ENCODE measurements at places on chromosomes 12 and 14. TPM values are rescaled to one million over a fixed set of nuclear protein-coding genes. Genes with fewer than 3 reads are reported as not detected.

DNA sequence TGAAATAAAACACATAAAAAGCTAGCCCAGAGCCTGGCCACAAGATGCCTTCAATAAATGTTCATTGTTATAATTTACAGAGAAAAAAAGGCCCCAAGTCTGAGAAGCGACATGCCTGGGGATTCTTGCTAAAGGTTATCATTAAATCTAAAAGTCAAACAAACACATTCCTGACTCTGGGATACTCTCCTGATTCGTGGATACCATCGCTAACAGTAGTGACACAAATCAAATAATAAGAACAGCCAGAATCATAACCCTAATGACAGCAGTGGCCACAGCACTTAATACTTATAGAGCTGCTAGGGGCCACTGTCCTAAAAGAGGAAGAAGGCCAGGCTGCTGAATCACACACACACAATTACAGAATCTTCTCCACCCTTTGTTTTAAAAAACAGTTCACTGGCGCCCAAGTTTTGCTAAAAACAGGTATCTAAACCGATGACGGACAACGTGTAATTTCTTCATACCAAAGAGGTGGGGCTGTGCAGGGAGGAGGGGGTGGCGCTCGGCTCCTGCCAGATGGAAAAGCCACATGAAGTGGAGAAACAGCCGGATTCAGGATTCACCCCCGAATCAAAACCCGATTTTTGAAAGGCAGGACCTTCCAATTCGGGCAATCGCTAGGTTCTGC is 1.2 kb downstream of the CLIP1 start:
- peak; percentile 39 for DNase-seq

DNA sequence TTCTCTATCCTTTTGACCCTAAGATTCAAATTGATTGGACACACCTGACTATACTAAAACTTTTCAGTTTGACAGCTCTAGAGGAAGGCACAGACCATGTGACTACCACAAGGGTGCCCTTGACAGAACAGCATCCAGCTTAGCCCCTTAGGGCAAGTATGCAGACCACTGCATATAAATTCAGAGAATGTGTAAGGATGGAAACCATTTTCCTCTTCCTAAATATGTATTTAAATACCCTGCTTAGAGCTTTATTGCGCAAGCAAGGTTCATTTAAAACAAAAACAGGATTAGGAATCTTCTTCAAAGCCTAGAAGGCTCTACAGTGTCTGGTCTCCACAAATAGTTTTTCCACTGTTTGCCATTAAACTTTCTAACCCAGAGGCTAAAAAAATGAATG is 202.8 kb downstream of the MED13L start:
- no peak for DNase-seq

Gene RIMKLB
- 89.6 TPM for polyA plus RNA-seq

DNA sequence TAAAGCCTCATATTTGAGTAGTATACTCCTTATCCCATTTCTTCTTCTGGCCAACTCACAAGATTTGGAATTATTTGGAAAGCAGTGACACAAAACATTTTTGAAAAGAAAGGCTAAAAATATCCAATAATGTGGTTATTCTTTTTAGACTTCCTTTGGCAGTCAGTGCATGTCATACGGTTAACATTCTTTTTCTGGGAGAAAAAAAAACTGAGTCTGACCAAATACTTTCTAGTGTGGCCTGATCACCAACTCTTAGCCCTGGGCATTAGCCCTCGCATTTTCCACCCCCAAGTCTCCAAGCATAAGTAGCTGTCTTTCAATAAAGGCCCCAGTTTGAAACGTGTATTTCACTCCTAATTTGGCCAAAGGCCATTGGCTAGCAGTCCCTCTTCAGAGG is 5.9 kb downstream of the RASSF3 start:
- DNase-seq: no peak

DNA sequence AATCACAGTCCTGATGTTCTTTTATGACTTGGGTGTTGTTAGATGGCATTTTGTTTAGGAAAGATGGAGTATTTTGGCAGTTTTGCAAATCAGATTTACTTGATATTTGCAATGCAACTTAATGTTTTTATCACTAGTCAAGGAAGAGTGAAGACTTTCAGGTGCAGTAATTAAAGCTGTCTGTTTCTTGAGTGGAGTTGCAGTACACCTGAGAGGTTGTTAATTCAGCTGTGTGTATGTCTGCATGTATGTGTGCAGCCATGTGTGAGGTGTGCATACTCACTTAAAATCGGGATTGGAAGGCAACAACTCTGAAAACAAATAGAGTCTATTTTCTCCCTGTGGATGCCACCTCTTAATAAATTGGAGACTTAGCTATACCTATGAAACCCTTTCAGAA is 94.5 kb downstream of the RMST start:
- DNase-seq: no peak

DNA sequence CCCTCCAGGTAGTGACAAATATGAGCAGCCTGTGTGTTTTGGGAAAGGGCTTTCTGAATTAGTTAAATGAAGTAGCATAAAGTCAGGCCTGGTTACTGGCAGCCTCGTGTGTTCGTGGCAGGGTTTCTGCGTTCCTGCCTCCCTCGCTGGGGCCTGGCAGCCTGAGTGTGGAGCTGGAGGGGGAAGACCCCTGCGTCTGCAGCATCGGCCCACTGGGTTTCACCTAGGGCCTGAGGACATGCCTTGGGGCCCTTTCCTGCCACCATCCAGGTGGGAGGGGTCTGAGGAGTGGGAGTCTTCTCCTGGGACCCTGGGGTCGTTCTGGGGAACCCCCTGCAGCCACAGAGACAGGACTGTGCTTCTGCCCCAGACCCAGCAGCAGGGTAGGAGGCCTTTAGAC is 20.4 kb upstream of the AMN start:
- DNase-seq: no peak

GRCh38 chr12:51377099-51377984 is 13.9 kb downstream of the GALNT6 start:
- DNase-seq: no peak

Gene ZNF10
- polyA plus RNA-seq: 24.9 TPM

Gene TAS2R30
- 0.51 TPM for polyA plus RNA-seq

GRCh38 chr12:114686773-114687500 is 3.0 kb upstream of the TBX3 start:
- DNase-seq: no peak

DNA sequence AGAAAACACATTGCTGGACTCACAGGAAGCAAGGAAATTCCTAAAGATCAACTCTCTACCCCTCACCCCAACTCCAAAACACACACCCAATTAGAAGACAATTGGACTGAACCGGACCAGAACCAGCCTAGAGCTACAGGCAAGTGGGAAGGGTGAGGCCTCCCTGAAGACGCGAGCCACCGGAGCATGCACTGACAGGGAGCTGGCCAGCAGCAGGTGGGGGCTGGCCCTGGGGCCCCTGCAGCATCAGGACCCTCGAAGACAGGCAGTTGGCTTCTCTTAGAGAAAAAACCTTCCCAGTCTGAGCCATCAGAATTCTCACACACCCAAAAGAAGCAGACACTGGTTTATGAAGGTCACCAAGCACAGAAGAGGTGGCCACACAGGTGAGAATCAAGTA is 209.5 kb upstream of the DIO3 start:
- no peak for DNase-seq

- no peak for DNase-seq
Measured at GRCh38 chr14:60651796-60652673, 2.8 kb upstream of the SIX1 start.

Gene DAO
- not detected for polyA plus RNA-seq

DNA sequence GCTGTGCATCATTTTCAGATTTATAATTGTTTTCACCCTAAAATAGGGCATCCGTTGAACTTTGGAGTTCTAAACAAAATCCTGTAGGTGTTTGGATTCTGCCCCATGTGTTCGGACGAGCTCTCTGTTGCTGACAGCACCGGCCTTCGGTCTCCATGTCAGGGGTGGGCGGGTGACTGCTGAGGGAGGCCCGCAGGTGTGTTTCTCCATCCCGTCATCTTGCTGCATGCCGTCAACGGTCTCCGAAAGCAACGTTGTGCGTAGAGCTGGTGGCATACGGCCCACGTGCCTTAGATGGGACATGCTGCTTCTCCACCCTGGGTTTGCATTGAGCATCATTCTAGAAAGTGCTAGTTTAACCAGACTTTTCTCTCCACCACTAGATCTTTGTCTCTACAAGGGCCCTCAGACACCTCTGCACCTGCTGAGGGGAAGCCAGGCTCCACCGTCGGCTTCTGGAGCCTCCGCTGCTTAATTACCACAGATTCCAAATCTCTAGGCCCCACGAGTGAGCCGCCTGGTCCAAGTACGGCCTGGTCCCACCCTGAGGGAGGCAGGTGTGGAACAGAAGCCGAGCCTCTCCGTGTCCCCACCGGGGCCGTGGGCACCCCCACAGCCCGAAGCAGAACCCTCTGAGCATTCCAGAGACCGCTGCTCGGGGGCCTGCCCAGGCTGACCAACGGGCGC is 15.7 kb upstream of the AMN start:
- no peak for DNase-seq

Gene ITGA5
- 62.3 TPM for polyA plus RNA-seq

DNA sequence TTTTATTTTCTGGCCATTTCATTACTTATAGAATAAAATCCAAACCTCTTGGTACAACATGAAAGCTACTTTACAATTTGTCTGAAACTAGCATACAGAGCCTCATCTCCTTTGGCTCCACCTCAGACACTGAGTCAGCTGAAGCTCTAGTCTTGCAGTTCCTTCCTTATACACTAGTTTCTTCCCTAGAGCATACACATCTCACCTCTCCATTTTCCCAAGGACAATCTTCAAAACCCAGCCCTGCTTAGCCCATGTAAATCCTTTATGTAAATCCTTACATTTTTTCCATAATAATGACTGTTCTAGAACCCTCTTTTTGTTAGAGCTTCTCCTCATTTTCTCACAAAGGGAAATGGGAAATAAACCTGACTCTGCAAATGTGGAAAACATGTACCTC is 463.4 kb downstream of the SLC16A7 start:
- no peak for DNase-seq

- no peak for DNase-seq
Measured at GRCh38 chr12:52091061-52091460, 11.6 kb downstream of the SMIM41 start.

GRCh38 chr12:102232446-102232845 is 34.8 kb upstream of the PMCH start:
- DNase-seq: no peak

DNA sequence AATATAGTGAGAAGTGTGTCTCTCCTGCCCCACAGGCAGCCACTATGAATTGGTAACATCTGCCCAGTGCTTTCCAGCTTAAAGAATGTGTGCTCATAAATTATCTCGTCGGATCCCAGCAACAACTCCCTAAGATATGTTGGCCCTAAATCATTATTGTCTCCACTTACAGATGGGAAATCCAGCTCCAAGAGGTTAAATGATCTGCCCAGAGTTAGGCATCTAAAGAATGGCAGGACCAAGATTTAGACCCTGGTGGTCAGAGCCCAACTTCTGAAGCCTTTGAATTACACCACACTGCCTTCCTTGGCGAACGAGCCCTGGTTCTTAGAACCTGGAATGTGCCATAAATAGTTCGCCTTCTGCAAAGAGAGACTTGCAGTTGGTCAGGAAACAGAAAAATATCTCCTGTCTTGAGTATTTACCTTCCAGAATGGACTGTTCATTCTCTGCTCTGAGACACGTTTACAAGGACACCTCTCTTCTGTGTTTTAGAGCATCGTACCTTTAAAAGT is 20.1 kb upstream of the PLEK2 start:
- no peak for DNase-seq

Gene TTC8
- polyA plus RNA-seq: 47.6 TPM

DNA sequence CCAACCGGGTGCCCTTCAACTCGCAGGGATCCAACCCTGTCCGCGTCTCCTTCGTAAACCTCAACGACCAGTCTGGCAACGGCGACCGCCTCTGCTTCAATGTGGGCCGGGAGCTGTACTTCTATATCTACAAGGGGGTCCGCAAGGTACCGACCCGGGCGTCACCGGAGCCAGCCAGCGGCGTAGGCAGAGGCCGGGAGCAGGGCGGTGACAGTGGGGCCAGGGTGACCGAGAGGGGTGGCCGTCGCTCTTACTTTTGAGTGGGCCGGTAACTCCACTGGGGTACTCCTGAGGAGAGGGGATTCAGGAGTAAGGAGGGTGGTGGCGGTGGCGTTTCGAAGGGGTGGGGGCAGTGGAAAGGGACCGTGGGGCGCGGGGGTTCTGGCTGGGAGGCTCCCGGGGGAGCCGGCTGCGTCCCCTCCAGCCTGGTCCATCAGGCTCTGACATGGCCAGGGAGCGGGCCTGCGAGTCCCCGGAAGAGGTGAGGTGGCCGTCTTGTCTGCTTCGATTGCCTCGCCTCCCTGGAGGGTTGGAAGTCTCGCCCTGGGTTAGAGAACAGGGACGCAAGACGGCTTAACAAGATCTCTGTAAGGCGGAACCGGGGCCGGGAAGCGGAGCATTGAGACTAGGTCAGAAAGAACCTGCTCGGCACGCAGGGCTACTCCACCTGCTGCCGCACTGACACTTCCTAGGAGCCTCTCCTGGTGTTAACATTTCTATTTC is 491 bp downstream of the WDR20 start:
- peak; percentile 15 for DNase-seq

DNA sequence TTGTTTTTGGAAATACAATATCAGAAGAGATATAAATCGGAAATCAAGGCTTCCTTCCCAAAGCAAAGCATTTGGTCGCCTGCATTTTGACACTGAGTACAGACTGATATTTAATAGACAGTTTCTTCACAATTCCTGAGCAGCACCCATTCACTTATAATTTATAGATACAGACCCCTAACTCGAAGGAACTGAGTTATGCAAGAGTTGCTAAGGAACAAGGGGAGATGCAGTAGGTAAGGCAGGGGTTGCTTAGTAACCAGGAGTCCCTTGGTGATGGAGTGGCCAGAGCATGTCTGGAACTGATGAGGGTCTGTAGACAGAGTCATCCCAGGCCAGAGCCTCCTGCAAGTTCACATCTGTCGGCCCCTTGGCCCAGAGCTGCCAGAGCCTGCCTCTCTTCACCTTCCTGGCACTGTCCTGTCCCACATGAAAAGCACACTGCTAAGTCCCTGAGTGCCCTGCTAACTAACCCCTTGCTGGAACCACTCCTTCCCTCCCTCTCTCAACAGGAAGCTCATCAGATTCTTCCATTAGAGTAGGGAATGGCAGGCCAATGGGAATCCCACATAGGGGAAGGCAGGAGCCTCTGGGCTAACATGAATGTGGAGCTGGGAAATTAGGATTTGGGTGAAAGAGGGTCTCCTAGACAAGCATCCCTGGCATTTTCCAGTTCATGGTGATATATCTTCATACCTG is 3.6 kb upstream of the DHRS2 start:
- no peak for DNase-seq

Gene COA8
- 37.2 TPM for polyA plus RNA-seq

DNA sequence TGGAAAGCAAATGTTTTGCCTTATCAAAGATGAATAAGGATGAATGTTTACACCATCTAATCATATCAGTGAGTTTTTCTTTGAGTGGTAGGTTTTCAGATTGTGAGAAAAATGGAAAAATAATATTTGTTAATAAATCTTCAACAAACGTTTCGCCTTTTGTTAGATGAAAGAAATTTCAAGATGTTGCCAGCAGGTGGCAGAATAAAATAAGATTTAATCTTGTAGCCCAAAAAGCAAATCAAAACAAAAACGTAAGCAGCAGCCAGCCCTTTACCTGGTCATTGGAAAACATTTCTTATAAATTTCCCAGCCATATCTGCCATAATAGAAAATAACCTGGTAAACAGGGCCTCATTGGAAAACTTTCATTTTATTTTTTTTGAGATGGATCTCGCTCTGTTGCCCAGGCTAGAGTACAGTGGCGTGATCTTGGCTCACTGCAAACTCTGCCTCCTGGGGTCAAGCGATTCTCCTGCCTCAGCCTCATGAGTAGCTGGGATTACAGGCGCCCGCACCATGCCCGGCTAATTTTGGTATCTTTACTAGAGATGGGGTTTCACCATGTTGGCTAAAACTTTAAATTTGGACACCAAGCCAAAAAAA is 15.4 kb upstream of the TMEM120B start:
- no peak for DNase-seq

GRCh38 chr14:68094158-68094557 is 274.6 kb downstream of the RAD51B start:
- no peak for DNase-seq

Gene RFLNA
- 3.5 TPM for polyA plus RNA-seq

Measured in right lung (tissue), 10 donors.